ENCODE measurements at places on chromosomes 16 and 17. TPM values are rescaled to one million over a fixed set of nuclear protein-coding genes. Genes with fewer than 3 reads are reported as not detected.

CACNG1 gene
- total RNA-seq = not detected

C17orf50 gene
- not detected for total RNA-seq

CACNG4 gene
- total RNA-seq = not detected

NFAT5 gene
- 11.3 TPM for total RNA-seq

WNK4 gene
- total RNA-seq = 0.21 TPM

RCVRN gene
- total RNA-seq = not detected

LRRC46 gene
- total RNA-seq = not detected

SPEM3 gene
- not detected for total RNA-seq

FAM171A2 gene
- 5.0 TPM for total RNA-seq

CSF3 gene
- not detected for total RNA-seq

OTOP3 gene
- not detected for total RNA-seq

KRT28 gene
- total RNA-seq = not detected

FBXW10 gene
- total RNA-seq = not detected

MED31 gene
- 29.2 TPM for total RNA-seq

MYH8 gene
- not detected for total RNA-seq

FGF11 gene
- 0.45 TPM for total RNA-seq

SPATA32 gene
- total RNA-seq = not detected

GDPD1 gene
- 13.6 TPM for total RNA-seq

SLC38A8 gene
- total RNA-seq = 11.7 TPM

TEX19 gene
- total RNA-seq = 0.05 TPM

CDH13 gene
- not detected for total RNA-seq

RNF222 gene
- total RNA-seq = not detected

GUCY2D gene
- not detected for total RNA-seq

IL32 gene
- not detected for total RNA-seq

SERPINF2 gene
- total RNA-seq = 0.37 TPM

TK1 gene
- 85.4 TPM for total RNA-seq

KIF2B gene
- total RNA-seq = not detected
